Femur (tissue), 1 donor: ENCODE measurements at places on chromosomes 1 and 21.

DNA sequence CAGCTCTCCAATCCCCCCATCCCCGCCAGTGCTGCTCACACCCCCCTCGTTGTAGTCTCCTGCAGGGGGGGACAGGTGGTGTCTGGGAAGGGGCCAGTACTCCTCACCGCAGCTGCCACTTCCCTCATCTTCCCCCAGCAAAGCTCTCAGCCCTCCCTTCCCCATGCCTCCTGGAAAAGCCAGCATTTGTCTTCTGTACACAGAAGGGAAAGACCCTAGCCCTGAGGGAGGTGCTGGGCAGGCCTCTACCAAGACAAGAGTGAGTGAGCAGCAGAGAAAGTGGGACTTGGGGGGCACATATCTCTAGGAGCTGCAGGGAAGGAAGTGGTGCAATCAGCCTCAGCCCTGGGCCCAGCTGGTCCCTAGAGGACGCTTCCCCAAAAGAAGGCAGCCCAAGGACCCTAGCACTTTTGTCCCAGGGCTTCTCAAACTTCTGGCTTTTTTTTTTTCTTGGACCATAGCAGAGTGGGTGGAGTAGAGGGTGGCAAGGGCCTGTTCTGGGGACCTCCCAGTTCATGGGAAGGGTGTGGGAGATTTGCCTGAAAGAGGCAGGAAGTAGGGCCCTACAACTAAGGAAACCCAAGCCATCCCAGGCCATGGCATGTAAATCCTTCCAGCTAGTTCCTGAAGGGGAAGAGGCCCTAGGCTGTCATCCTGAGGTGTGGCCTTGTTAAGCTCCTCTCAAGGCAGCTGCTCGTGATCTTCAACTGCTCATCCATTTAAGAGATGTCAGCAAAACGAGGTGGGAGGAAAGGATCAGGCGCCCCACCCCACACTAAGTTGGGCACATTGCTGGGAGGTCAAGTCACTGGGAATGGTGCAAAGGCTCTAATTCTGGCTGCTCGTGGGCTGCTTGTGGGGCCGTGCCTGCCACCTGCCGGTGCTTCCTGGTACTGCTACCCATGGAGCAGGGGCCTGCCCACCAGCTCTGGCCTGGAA lies 12.6 kb downstream of the ZC3H12A start:
- peak; percentile 82 for DNase-seq

- DNase-seq = no peak
Measured at GRCh38 chr1:145892486-145893087, 6.9 kb upstream of the ANKRD35 start.

- DNase-seq = no peak
Measured at GRCh38 chr1:152024223-152024622, 12.6 kb downstream of the S100A11 start.

DNA sequence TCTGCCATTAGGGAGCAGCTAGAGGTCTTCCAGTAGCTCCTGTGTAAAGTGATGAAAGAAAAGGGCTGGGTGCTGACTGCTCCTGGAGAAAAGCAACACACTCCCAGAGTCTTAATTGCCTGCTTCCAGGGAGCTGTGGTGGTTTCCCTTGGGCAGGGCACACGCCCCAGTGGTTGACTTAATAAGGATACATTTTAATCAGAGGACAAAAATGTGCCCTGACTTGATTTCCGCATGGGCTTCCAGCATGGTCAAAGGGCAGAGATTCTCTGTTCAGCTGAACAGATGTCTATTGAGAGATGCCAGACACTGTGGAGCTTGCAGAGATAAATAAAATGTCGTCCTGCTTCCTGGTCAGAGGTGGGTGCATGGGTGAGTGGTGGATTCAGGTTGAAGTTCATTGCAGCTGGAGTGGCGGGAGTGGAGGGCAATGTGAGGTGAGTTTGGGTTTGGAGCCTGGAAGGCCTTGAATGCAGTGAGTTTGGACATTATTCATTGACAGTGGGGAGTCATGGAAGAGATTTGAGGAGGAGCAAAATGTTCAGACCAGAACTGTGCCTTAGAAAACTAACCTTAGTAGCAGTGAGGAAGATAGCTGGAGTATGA lies 16.0 kb downstream of the QSOX1 start:
- DNase-seq = peak; percentile 3

DNA sequence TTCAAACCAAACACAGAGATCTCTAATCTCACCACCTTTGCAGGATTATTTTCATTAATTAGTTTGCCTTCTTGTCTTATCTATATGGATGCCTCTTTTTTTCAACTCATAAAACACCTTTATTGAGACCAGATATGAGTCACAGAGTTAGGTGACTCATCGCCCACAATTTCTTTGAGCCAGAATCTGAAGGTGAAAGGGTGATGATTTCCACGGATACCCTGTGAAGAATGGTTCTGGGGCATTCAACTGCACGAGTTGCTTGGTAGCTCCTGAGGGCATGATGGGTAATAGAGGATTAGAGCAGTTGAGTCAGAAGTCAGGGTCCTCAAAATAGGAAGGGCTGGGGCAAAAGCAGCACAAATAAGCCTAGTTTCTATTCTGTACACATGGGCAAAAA lies 128.2 kb downstream of the TBX19 start:
- DNase-seq = no peak
